ENCODE measurements at places on chromosomes 7 and 10.

DNA sequence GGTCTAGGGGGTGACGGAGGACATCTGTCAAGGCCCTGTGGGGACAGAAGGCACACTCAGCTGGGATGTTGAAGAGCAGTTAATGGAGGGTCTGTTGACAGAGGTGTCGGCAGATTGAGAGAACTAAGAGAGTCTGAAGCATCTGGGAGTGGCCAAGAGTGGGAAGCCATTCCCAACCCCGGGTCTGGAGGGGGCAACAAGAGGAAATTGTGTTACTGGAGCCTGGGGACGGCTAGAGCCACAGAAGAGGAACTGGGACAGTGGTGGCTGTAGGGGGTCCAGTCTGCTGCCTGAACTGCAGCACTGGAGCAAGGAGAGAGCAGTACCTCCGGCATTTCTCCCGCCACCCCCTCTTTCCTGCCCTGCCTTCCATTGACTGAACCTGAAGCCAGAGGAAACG lies 136.6 kb downstream of the CHN2 start:
- DNase-seq, result no peak

GRCh38 chr7:26198133-26198780 lies 2.3 kb downstream of the HNRNPA2B1 start:
- no peak for DNase-seq

- DNase-seq, result no peak
Measured at GRCh38 chr10:14407567-14407966, 76.8 kb upstream of the FRMD4A start.

DNA sequence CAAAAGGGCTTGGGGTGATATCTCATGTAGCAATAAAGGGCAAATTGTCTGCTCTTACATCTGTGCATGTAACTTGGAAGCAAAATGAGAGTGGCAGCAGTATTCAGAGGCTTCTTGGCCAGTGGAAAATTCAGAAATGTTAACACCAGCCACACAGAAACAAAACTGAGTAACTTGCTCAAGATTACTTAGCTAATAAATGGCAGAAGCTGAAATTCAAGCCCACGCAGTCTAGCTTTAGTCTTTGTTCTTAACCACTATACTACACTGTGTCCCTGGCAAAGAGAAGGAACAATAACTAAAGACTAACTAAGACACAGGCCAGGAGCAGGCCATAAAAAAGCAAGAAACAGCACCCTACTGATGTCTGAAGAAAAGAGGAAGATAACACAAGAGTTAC lies 185.9 kb upstream of the ASAH2 start:
- DNase-seq, result no peak

DNA sequence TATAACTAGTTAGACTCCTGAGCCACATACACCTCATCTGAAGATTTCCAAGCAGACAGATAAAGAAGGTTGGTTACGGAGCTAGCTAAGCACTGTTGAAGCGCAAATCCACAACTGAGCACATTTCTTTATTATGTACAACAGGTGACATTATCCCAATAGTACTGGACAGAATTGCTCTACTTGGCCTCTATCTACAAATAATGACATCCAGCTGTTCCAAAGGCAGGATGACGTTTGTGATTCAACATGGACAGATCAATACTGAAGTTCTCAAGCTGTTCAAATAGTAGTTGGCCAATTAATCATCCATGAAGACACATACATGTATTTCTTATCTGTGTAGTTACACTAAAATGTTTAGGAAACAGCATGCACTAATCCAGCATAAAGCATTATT lies 101.0 kb downstream of the UBE2H start:
- no peak for DNase-seq

GRCh38 chr7:16295558-16295957 lies 125.8 kb downstream of the CRPPA start:
- DNase-seq, result no peak

DNA sequence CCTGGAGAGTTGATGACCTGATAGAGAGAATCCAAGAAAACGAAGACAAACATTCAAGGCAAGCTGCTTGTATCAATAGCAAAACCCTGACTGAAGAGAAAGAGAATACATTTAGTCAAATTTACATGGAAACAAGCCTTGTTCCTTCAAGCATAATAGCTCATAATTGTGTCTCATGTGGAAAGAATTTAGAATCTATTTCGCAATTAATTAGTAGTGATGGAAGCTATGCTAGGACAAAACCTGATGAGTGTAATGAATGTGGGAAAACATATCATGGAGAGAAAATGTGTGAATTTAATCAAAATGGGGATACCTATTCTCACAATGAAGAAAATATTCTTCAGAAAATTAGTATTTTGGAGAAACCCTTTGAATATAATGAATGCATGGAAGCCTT lies 18.0 kb downstream of the RBAK start:
- no peak for DNase-seq

- DNase-seq, result no peak
Measured at GRCh38 chr10:63537536-63537935, 16.3 kb downstream of the REEP3 start.

GRCh38 chr7:36661135-36661840 lies 63.0 kb downstream of the AOAH start:
- DNase-seq, result no peak

DNA sequence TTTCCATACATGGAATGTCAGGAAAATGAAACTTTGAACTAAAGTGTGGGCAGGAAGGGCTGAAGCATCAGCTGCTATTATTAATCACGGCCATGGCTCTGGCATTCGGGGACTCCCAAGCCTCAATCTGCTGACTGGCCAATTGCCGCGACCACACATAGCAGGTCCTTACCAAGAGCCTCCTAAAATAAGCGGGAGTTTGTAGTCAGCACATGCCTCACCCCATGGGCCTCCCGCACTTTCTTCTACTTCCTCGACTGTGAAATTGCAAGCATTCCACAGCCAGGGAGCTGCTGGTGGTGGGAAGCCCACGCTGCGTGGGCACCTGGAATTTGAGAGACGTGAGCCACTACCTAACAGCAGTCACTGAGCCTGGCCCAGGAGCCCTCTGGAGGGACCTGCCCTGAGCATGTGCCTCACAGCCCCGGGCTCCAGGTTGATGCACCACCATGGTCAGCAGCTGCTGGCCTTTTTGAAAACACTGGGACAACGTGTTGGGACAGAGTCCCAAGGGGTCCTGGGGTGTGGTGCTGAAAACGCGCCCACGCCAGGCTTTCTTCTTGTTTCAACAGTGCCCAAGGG lies 211.4 kb downstream of the TNS3 start:
- DNase-seq, result no peak

DNA sequence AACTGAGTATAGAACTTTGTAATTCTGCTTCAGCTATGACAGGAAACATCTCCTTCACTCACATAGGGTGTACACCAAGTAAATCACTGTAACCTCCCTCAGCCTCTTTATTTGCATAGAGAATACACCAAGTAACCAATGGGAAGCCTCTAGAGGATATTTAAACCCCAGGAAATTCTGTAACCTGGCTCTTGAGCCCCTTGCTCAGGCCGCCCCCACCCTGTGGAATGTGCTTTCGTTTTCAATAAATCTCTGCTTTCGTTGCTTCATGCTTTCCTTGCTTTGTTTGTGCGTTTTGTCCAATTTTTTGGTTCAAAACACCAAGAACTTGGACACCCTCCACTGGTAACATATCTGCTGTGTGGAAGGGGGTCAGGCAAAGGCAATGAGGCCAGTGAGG lies 60.2 kb downstream of the CLRN3 start:
- no peak for DNase-seq

- DNase-seq, result no peak
Measured at GRCh38 chr10:118590334-118590733, 5.1 kb downstream of the PRLHR start.

DNA sequence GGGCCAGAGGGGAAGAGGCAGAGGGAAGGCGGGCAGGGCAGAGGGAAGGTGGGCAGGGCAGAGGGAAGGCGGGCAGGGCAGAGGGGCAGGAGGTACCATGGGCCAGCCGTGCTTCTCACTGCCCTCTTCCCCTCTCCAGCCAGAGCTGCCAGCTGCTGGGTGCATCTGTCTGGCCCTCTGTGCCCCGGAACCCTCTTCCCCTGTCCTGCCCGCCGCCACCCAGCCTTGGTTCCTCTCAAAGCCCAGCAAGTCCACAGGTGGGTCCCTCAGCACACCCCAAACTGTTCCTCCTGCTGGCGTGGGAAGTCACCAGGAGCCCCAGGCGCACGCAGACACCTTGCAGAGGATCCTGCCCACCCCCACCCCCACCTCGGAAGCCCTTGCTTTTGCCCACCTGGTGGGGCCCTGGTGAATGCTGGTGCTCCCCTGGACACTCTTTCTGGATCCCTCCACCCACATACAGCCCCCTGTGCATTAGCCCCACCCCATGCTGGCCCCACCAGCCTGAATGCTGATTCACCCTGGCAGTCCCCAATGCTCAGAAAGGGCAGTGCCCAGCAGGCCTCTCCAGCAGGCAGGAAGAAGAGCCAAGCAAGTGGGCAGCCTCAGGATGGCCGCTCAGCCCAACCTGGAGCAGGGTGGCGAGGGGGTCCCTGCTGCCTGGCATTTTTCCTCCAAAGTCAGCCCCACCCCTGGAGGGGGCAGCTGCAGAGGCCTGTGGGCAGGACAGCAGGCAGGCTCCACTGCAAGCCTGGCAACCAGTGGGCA lies 1.9 kb upstream of the PWWP2B start:
- no peak for DNase-seq

DNA sequence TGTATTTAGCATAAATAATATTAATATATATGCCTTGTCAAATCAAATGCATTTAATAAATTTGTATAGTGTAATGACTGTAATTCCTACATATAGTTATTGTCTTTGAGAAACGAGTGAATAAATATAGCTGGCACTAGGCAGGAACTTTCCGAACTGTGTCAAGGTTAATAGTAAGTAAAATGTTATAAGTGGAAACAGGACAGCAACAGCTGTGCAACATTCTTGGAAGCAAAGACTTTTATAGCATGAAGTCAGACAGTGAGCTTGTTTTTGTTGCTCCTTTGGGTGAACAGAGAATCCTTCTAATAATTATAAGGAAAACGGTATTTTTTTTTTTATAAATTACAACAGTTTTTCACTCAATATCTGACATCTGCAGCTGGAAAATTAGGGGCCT lies 14.0 kb upstream of the EXOC6 start:
- no peak for DNase-seq

DNA sequence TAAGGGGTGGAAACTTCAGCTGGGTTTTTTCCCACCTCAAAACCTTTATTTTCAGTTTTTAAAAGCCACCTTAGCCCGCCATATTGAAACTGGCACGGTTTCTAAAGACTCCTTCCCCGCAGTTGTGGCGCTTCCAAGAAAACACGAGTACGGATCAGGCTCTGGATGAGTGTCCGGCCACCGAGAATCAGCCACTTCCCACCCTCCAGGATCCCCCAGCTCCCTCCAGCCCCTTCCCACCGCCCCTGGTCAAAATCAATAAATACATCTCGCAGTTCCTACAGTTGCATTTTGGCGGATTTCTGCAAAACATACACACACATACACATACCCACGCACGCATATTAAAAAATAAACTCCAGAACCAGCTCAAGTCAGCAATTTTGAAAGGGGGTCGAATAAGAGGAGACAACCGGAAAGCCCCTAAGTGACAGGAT lies 1.1 kb downstream of the SFMBT2 start:
- DNase-seq, result no peak

GRCh38 chr10:132806110-132806509 lies 20.2 kb upstream of the NKX6-2 start:
- no peak for DNase-seq

- DNase-seq, result no peak
Measured at GRCh38 chr10:97664282-97664850, 22.7 kb downstream of the AVPI1 start.

GRCh38 chr7:12765431-12766100 lies 78.1 kb downstream of the ARL4A start:
- no peak for DNase-seq

- DNase-seq, result no peak
Measured at GRCh38 chr10:26025523-26025922, 91.5 kb downstream of the MYO3A start.
